ENCODE measurements at places on chromosomes 3 and 15.

- no peak for DNase-seq
Measured at GRCh38 chr3:49804141-49805041, 1.3 kb downstream of the INKA1 start.

DNA sequence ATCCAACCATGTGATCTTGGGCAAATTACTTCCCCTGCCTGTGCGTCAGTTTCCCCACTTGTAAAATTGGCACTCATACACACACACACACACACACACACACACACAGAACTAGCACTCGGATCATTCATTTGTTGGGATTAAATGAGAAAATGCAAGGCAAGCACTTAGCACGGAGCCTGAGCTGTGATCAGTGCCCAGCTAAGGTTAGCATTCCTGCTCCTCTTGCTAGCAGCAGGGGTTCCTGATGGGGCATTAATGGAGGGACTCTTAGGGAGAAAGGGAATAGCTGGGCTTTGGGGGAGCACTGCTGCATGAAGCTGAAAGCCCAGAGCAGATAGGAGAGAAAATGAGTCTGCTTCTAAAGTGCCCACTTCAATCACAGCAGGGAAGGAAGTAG is 187.7 kb upstream of the C2CD4B start:
- no peak for DNase-seq

GRCh38 chr3:43346978-43347749 is 60.8 kb downstream of the SNRK start:
- DNase-seq = no peak

GRCh38 chr3:52754373-52754772 is 16.4 kb downstream of the NEK4 start:
- no peak for DNase-seq

DNA sequence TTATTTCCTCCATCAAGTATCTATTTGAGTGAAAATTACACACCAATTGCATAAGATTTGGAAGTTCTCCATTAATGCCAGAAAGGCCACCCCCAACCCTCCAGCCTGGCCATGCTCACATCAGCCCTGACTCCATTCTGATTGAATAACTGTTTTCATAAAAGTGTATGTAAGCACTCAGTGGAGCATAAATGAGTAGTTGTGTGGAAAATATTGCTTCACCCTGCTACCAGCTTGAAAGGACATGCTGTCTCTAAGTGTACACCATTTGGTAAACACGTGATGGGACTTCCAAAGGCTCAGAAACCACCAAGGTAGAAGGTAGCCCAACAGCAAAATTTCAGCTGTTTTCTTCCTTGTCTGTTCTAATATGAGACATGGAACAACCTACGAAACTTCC is 393.8 kb downstream of the ZNF385D start:
- DNase-seq = no peak
